ENCODE measurements at places on chromosomes 2 and 18. TPM values are rescaled to one million over a fixed set of nuclear protein-coding genes. Genes with fewer than 3 reads are reported as not detected.

Gene CYTIP
- total RNA-seq = not detected

Gene ANKRD30B
- total RNA-seq = not detected

Gene FAM124B
- 64.1 TPM for total RNA-seq

Gene SLC16A14
- total RNA-seq = 0.06 TPM

Gene BBS5
- 1.6 TPM for total RNA-seq

Gene GAL3ST2
- total RNA-seq = not detected

Gene GPAT2
- 11.3 TPM for total RNA-seq

Gene AGXT
- total RNA-seq = not detected

Gene RGPD3
- total RNA-seq = under 0.01 TPM

Gene CAMKMT
- 2.6 TPM for total RNA-seq

Gene SLC14A1
- total RNA-seq = 0.32 TPM

Gene NEUROD1
- not detected for total RNA-seq

Gene TDRD15
- total RNA-seq = not detected
